ENCODE measurements at places on chromosomes 5 and 9.

DNA sequence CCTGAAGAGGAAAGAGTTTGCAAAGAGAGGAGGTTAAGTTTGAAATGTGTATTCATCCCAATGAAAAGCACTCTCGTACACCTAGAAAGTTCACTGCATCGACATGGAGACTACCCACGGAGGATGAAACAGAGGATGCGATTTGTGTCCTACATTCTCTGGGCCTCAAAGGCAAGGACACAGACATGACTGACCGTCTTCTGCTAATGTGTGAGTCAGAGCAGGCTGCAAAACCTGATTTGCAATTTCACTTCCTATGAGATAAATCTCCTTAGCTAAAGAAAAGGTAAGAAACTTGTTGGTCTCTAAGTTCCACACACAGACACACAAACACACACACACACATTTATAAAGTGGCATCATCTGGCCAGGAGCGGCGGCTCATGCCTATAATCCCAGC is 98.6 kb downstream of the GNAQ start:
- no peak for DNase-seq

DNA sequence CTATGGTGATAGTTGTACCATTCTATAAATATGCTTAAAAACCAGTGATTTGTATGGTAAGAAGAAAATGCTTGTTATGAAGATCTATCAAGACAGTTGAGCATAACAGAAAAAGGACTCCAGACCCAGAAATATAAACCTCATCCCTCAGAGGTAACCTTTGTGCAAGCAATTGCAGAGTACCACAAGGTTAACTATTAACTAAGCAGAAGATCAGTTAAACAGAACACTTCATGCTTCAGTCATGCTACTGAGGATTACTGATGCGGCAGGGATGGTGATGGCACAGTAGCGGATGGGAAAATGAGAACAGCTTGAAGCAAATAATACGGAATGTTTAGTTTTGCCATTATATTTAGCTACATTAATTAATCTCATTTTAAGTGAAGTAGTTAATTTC is 45.5 kb downstream of the IARS1 start:
- no peak for DNase-seq

- DNase-seq, result no peak
Observed at GRCh38 chr9:38196714-38197113, 127.7 kb upstream of the SHB start.

- DNase-seq, result no peak
Observed at GRCh38 chr9:4674783-4675182, 4.6 kb upstream of the CDC37L1 start.

- no peak for DNase-seq
Observed at GRCh38 chr9:618478-618877, 223.0 kb upstream of the DMRT1 start.

DNA sequence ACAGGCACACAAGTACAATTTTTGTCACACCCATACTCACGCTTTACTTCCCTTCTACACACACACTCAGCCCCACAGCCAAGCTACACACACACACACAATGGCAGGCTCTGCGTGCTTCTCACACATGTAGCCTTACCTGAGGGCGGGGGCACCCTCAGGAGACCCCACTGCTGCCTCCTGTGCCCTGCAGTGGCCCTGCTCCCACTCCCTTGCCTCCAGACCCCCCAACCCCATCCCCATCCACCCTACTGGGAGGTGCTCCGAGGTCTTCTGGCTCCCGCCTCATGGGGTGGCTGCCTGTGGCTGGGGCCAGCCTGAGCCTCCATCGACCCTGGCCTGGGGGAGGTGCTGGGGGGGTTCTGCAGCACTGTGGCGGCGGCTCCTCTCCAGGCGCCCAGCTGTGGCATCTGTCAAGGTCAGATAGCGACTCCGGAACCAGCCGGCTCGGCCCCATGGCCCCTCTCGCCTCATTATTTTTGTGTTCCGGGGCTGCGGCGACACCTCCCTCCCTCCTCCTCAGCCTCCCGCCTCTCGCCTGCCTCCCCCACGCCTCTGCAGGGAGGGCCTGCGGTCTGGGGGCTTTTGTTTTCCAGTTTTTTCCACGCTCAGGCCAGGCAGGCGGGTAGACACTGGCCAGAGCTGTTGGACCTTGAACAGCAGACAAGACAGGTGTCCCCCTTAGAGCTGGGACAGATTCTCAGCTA is 21.7 kb downstream of the CXXC5 start:
- DNase-seq, result no peak

DNA sequence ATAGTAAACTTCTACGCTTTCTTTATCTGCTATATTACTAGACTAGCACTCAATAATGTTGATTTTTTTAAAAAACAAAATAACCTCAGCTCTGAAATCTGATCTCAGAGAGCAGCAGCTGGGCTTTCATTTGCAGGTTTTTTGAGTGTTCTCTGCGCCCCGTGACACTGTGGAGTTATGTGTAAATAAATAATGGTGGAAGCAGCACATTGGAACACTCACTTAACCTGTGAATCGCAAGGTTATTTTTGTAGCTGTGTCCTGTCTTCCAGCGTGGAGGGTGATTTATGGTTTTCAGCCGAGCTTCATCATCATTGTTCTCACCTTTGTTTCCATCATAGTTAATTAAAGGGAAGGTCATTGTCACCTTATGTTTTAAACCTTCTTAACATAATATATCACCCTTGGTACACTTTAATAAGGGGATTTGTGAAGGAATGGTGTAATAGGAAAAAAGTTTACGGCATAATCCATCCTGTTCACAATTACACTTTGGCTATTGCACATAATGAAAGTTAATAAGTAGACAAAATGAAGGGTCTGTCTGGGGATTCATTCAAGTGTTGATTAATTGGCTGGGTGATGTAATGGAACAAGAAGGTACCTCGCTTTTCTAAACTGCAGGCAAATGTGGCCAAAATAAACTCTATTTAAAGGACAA is 493.3 kb upstream of the ADAMTS16 start:
- no peak for DNase-seq

GRCh38 chr5:22850981-22851380 is 2.2 kb downstream of the CDH12 start:
- no peak for DNase-seq

DNA sequence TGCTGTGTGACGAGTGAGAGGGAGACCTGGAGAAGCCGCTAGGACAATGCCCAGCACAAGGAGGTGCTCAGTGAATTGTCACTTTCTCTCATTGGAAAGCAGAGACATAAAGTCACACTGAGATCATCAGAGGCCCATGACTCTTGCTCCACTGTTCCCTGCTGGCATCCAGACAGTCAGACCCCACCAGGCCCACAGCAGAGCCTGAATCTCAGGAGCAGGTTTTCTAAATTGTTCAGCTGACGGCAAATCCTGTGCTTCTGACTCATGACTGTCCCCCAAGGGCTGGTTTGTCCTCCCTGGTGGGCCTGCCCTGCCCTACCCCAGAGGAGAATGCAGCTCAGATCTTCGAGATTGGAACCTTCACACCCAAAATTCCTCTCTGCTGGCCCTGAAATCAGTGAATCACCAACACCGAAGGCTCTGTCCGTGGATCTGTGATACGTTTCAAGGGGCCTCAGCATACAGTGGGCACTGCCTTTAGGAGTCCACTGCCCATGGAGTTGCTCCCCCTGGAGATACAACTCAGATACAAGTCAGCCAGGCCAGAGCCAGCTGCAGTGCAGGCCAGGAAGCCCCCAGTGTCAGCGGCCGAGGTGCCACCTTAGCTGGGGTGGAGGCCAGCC is 2.7 kb downstream of the PTGES start:
- DNase-seq, result no peak

- DNase-seq, result no peak
Observed at GRCh38 chr5:43649256-43649655, 46.3 kb downstream of the NNT start.

GRCh38 chr9:80878556-80878955 is 810.8 kb downstream of the TLE1 start:
- DNase-seq, result no peak

- no peak for DNase-seq
Observed at GRCh38 chr9:107158321-107158720, 124.8 kb upstream of the RAD23B start.

GRCh38 chr5:41841325-41841724 is 28.9 kb downstream of the OXCT1 start:
- no peak for DNase-seq

GRCh38 chr5:58259685-58260152 is 200.2 kb downstream of the PLK2 start:
- no peak for DNase-seq

- no peak for DNase-seq
Observed at GRCh38 chr9:37036776-37037502, 2.9 kb upstream of the PAX5 start.

DNA sequence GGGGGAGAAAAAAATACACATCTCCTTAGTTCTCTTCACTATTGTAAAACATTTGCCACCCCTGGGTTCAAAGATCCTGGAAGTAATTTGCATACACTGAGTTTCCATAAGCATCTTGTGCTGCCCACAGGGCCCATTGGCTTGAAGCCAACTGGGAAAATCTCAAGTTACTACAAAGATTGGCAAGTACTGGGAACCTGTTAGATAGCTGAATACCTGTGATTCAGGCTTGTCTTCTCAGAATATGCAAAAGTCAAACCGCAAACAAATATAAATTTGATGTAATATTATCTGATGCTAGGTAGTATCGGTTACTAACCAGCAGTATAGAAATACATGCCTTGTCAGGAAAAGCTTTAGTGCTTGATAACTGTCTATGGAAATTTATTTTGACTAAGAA is 156.9 kb upstream of the FST start:
- DNase-seq, result no peak

DNA sequence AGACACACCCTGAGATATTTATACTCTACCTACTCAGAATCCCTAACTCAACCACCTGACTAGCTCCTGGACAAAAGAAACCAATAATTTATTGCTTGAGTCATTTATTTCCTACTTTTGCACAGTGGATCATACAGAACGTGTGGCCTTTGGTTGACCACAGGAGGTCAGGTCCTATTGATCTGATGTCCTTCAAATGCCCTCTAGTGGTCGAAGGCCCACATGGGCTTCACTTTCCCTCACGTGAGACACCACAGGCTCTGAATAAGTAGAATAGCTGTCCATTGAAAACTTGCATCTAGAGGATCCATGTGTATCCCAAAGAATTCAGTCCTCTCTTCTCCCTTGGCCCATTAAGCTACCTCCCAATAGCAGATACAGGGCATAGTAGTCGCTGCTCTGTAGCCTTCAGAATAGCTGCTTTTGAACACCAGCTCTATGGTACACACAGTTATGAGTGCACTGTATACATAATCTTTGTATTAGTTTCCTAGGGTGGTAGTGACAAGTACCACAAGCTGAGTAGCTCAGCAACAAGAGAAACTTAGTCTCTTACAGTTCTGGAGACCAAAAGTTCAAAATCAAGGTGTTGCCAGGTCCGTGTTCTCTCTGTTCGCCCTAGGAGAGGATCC is 177.6 kb upstream of the SMARCA2 start:
- no peak for DNase-seq

GRCh38 chr5:6177926-6178325 is 200.4 kb downstream of the MED10 start:
- no peak for DNase-seq

DNA sequence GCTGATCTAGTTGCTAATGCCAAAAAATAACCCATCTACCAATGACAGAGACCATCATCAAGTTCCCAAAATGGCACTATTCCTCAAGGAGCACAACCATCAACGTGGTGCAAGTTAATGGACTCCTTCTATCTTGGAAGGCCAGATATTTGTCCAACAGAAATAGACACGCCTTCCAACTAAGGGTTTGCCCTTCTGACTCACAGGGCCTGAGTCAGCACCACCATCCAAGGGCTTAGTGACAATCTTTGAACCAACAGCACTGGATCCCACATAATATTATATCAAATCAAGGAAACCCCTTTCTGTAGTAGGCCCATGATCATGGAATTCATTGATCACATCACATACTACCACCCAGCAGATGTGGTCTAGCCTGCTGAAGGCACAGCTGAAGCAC is 84.3 kb downstream of the MED27 start:
- no peak for DNase-seq

DNA sequence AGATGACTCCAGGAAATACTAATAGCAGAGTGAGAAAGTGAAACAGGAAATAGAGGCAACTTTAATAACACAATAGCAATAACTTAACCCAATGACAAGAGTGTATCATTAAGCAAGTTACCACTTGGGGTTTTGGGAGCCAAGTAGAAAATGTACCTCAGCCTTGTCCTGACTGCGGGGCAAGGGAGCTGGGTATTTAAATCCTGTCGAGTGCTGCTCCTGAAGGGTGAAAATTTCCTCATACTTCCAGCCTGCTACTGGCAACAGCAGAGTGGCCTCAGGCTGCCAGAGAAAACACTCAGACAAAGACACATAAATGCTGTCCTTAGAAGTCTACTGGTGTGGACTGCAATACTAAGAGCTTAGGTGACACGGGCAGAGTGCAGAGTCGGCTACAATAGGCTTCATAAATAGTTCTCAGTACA is 112.5 kb upstream of the EMB start:
- DNase-seq, result no peak

GRCh38 chr9:130781569-130781968 is 53.5 kb upstream of the ABL1 start:
- no peak for DNase-seq

DNA sequence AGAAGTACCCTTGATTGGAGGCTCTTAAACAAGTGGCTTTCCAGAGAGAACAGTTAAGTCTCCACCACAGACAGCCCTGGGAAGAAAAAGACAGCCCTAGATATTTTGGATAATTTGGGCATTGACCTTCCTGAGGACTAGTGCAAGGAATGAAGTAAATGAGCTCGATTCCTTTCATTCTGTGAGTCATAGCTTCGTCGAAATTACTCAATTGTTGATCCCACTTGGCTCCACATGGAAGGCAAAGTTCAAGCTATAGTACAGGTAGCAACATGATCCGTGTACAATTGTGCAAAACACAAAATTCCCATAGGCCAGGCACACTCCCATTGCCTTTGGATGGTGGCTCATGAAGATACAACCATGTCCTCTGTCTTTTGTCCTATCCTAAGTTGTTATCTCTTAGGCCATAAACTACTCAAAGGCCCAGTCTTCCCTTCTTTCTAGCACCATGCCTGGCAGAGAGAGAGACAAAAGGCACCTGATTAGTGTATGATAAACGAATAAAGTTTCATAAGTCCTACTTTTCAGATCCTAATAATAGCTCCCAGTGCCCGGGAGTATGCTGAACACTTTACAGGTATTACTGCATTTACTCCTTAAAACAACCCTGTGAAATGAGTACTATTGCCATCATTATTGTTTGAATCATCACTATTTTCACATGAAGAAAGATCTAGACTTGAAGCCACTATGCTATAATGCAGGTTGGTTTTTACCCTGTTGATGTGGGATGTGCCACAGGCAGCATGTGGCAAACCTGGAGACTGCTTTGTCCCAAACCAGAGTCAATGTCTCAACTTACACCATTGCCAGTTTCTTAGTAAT is 116.7 kb upstream of the RANBP3L start:
- no peak for DNase-seq

GRCh38 chr5:53211799-53212198 is 102.2 kb upstream of the MOCS2 start:
- no peak for DNase-seq

- DNase-seq, result no peak
Observed at GRCh38 chr5:72844218-72844603, 27.8 kb downstream of the TNPO1 start.

GRCh38 chr9:121753802-121754654 is 102.6 kb downstream of the DAB2IP start:
- DNase-seq, result no peak

- no peak for DNase-seq
Observed at GRCh38 chr5:43432486-43433375, 20.5 kb upstream of the CCL28 start.
